ENCODE measurements at places on chromosomes 7 and 10. TPM values are rescaled to one million over a fixed set of nuclear protein-coding genes. Genes with fewer than 3 reads are reported as not detected.

Gene UBN2
- total RNA-seq: 2.5 TPM

Gene CTAGE8
- not detected for total RNA-seq

Gene TFPI2
- total RNA-seq: 208 TPM

Gene ADRA2A
- total RNA-seq: 0.20 TPM

Gene TUBAL3
- 0.31 TPM for total RNA-seq

Gene AOC1
- total RNA-seq: 0.02 TPM

Gene SORBS1
- total RNA-seq: 0.68 TPM

Gene NPSR1
- total RNA-seq: not detected

Gene OPN4
- not detected for total RNA-seq

Gene IKZF1
- total RNA-seq: not detected

Gene SFTPD
- total RNA-seq: 0.09 TPM

Gene CLCN1
- 0.03 TPM for total RNA-seq

Gene STOX1
- 0.73 TPM for total RNA-seq

Gene SND1
- 110 TPM for total RNA-seq

Measured in A549 treated with AZD2906 at 1 μM for 4 hours (cell line).